T-helper 1 cell (primary cell): ENCODE measurements at places on chromosomes 11 and 22.

DNA sequence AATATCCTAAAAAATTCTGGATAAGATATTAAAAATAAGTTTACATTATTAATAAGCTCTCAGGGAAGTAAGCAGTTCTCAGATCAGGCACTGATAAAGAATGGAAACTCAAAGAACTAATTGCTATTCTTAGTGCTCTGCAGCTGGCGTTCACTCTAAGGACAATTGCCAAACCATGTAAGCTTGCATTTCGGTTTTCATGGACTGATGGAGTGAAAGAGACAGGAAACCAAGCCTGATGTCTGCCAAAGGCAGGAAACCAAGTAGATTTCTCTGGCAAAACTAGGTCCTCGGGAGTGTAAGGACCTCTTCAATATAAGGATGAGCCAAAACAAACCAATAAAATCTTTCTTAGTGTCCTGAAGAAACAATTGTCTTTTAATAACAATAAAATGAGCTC is 355.2 kb downstream of the RAB38 start:
- no peak for DNase-seq

DNA sequence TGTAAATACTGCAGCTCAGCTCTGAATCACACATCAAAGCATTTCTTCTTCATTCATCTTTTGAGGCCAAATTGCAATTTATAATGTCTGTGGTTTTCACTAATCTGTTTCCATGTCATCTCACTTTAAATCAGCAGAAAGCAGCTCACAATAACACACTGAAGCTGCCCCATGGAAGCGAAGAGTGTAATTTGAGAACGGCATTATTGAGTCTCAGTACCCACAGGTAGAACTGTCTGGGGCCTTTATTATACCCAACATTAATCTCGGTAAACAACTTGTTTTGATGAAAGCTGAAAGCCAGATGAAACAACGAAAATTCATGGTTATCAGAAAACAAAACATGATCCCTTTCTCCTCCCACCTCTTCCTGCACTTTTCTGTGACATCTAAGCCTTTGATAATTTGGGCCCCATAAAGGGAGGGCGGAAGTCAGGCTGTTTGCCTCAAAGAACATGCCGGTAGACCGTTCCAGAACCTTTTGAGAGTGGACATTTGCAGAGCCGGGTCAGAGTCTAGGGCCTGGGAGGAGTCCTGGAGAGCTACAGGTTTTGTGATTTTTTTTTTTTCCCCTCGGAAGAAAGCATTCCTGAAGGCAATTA is 68.2 kb upstream of the SESN3 start:
- DNase-seq = no peak

DNA sequence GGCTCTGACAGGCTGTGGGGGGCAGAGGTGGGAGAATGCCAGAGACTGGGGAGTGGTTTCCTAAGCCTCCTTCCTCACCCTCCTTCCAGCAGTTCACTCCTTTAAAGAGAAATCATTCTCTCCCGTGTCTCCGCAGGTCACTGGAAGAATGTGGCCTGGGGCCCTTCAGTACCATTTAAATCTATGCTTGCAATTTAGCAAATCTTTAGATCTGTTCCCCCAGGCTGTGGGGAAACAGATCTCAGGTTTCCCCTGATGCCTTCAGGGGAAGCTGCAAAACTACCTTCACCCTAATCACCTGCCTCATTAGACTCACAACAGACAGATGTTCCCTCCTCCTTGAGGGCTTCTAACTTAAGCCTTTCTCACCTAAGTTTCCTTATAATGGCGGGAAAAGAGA is 55.3 kb downstream of the KIRREL3 start:
- DNase-seq = no peak

DNA sequence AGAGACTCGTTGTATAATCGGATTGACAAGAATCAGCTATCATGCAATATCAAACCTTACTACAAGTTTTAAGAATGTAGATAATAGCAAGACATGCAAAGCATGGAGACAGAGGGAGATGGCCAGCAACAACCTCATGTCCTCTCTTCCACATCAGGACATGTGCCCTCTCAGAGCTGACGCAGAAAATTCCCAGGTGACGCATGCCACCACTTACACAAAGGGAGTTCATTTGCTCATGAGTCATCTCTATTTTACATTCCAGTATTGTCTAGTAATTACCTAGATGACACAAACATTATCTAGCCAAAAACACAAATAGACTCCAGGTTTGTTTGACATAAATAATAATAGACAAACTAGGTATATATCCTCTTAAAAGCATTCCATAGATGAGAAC is 38.1 kb upstream of the OPCML start:
- no peak for DNase-seq

GRCh38 chr22:36775586-36775963 is 344 bp downstream of the IFT27 start:
- DNase-seq = peak; percentile 23

- DNase-seq = no peak
These were observed 86.9 kb downstream of the STIM1 start for GRCh38 chr11:3942160-3942955.

- DNase-seq = no peak
These were observed 41.3 kb downstream of the SCUBE1 start for GRCh38 chr22:43301866-43302265.

DNA sequence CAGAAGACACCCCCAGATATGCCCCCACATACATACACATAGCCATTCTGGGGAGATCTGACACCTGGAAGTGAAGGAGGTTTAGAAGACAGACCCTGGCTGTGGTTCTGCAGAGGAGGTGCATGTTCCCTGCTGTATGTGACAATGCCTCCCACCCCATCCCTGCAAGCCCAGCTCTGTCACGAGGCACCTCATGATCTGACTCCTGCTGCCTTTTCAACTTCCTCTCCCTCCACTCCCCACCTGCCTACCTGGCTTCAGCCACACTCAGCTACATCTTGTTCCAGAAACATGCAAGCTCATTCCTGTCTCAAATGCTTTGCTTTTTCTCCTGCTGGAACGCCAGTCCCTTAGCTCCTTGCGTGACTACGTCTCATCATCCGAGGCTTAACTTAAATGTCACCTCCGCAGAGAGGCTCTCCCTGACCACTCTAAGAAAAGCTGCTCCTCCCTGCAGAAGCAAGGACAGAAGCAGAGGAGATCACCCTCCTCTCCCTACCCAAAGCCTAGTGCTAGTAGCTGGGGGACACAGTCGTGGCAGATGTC is 114.5 kb downstream of the FEZ1 start:
- no peak for DNase-seq

DNA sequence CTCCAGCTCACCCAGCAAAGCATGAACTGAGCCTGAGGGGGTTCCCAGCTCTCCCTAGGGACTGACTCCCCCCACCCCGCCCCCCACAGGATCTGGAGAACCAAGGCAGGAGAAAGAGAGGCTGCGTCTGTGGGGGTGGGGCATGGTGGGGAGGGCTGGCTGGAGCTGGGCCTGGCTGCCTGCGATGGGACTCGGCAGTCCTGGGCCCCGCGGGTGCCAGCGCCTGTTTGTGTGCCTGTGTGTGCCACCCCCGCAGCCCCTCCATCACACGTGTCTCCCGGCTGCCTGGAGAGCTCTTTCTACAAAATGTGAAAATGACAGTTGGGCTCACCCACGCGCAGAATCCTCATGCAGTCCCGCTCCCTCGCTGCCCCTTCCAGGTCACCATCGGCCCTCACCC is 46.8 kb downstream of the CACNA1I start:
- DNase-seq = no peak

DNA sequence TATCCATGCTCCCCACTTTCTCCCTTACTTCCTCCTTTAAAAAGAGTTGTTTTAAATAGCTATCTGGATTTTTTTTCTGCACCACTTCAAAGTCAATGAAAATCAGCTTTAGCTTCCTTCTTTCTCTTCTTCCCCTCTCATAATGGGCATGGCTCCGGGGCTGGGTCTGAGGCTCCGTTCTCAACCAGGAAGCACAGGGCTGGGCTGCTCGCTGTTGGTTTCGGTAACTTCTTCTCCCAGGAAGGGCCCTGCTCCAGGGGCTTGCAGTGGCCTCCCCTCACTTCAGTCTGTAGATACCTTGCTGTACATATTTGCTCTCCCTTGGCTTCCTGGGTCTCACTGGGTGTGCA is 23.8 kb downstream of the MICAL2 start:
- DNase-seq = no peak

GRCh38 chr11:74025467-74026166 is 16.7 kb upstream of the UCP3 start:
- DNase-seq = no peak

GRCh38 chr11:34406413-34406812 is 32.3 kb upstream of the CAT start:
- no peak for DNase-seq

GRCh38 chr11:30786256-30787110 is 200.3 kb upstream of the MPPED2 start:
- no peak for DNase-seq

DNA sequence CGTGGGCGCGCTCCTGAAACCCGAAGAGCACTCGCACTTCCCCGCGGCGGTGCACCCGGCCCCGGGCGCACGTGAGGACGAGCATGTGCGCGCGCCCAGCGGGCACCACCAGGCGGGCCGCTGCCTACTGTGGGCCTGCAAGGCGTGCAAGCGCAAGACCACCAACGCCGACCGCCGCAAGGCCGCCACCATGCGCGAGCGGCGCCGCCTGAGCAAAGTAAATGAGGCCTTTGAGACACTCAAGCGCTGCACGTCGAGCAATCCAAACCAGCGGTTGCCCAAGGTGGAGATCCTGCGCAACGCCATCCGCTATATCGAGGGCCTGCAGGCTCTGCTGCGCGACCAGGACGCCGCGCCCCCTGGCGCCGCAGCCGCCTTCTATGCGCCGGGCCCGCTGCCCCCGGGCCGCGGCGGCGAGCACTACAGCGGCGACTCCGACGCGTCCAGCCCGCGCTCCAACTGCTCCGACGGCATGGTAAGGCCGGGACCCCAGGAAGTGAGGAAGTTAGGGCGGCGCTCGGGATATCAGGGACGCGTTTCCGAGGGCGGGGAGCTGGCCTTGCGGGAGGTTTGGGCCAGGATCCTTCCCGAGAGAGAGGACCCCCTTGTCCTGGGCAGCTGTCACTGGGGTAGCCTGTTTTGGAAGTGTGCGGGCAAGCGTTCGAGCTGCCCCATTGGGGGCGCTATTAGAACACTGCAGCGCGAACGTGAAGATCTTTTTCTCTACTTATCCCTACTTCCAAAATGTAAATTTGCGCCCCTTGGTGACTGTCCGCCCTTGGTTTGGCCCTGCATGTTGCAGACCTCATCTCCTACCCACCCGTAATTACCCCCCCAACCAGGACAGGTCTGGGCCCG is 796 bp downstream of the MYOD1 start:
- DNase-seq = no peak

GRCh38 chr11:84720706-84721402 is 906.3 kb downstream of the DLG2 start:
- no peak for DNase-seq

GRCh38 chr11:115379528-115379927 is 124.7 kb downstream of the CADM1 start:
- DNase-seq = no peak

GRCh38 chr11:72730737-72731136 is 21.5 kb downstream of the ARAP1 start:
- DNase-seq = no peak

GRCh38 chr11:67636962-67637361 is 2.6 kb downstream of the TBX10 start:
- DNase-seq = no peak

DNA sequence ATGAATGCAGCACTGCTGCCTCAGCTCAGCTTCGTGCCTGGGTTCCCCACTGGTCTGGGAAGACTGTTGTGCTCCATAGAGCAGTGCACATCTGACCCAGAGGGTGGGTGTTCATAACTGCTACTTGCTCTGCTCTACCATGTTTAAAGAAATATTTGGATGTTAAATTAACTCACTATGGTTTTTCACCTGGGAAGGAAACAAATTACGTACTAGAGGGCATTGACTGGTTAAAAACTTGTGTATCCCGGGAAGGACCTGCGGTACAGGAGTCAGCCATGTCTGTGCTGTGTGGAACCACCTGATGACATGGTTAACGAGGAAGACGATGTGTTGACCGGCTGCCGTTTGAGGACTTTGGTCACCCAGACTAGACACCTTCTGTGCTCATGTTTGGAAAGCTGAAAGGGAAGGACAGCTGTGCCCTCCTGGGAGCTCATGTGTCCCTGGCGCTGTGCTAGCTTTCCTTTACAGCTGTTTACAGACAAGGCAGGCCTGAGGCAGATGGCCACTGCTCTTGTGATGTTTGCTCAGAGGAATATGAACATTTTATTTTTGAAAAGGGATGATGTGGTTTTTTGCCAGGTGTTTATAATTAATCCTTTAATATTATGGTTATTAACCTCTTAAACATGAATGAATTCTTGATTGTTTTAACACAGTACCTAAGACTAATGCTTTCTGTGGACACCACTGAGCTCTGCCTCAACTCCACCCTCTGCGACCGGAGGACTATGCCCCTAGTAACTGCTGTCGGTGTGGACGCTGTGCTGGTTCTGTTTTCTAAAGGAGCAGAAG is 14.3 kb upstream of the AIFM3 start:
- no peak for DNase-seq

DNA sequence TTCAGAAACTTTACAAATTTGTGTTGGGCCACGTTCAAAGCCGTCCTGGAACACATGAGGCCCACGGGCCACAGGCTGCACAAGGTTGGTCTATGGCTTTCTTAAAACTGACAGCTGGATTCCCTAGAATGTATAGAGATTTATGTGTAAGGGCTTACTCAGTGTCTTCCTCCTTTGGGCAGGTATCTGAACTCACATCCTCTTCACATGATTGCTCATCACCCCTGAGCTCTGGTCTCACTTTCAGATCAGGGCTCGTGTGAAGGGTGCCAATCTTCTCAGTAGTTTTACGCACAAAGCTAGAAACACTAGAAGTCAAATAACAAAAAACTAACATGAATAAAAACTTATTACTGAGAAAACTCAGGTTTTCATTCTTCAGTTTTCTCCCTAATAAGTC is 27.1 kb downstream of the HPS5 start:
- no peak for DNase-seq

- DNase-seq = no peak
These were observed 85.5 kb downstream of the NOX4 start for GRCh38 chr11:89405629-89406028.

DNA sequence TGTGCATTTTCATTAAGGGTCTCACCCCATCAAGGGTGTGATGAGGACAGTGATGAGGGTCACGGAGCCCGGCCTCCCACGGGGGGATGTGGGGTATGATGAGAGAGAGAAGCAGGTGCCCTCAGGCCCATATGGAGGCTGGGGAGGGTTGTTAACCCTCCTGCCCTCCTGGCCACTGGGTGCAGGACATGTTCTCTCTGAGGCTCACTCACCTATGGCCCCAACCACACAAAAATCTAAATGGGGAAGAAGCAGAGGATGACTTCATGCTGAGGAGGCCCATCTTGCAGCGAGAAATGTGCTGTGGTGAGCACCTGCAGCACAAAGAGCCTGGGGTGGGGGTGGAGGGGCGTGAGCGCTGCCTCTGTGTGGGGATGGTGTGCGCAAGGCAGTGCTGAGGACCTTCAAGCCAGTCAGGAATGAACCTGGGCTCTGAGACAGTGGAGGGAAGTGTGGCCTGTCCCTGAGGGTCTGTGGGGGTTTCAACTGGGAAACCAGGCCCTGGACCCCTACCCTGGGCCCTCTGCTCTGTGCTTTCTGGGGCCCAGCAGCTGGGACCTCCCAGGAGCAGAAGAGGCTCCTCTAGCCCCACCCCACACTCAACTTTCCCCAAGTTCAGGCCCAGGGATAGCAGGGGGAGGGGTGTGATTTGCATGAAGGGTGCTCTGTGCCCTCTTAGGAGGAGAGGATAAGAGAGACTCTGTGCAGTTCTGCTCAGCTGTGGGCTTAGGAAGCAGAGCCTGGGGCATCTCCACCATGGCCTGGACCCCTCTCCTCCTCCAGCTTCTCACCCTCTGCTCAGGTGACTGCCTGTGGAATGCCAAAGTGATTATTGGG is 43.0 kb upstream of the TOP3B start:
- DNase-seq = no peak

- no peak for DNase-seq
These were observed 56.7 kb upstream of the GNAZ start for GRCh38 chr22:23013612-23014011.
